ENCODE measurements at places on chromosomes 13 and 19.

- peak; percentile 61 for DNase-seq
These were observed 337 bp upstream of the FXYD7 start for GRCh38 chr19:35142606-35143230.

GRCh38 chr13:48265217-48265815 is 32.3 kb downstream of the ITM2B start:
- DNase-seq, result no peak

- no peak for DNase-seq
These were observed 108.8 kb downstream of the KLF12 start for GRCh38 chr13:74025369-74025768.

GRCh38 chr19:53900191-53900860 is 8.8 kb upstream of the CACNG7 start:
- DNase-seq, result no peak

- DNase-seq, result no peak
These were observed 588 bp upstream of the DPY19L3 start for GRCh38 chr19:32404933-32405430.

GRCh38 chr19:16224293-16225045 is 26.8 kb downstream of the AP1M1 start:
- DNase-seq, result no peak

DNA sequence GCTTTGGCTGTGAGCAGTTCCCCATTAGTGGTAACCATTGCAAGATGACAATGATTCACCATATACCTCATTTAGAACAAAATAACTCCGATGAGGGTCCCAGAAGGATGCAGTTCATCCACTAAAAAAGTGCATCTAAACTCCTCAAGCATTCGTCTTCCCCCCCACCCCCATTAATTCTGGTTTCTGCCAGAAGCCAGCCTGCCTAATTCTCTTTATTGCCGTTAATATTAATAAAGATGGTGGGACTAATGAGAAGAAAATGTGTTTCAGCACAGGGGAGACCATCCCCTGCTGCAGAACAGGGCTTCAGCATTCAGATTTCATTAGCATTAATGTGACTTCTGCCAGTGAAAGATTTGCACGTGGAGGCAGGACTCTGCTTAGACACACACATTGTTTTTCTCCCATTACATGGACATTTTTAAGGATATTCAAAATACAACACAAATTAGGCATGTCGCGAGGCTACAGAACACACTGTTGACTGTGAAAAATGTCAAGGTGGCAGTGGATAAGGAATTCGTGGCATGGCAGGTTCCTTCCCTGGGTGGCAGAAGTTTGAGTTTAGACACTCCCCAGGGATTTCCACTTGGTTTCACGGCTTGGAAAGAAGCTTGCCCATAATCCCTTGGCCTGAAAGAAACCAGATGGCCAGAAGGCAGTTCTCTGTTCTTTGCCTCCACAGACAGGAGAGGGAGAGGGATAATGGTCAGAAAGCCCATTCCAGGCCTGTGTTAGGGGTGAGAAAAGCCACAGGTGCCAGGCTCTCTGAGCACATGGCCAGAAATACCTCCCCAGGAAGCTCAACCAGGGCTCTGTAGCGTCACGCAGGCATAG is 236.5 kb downstream of the FOXO1 start:
- DNase-seq, result no peak

- no peak for DNase-seq
These were observed 518 bp upstream of the PLPP2 start for GRCh38 chr19:291561-292280.

DNA sequence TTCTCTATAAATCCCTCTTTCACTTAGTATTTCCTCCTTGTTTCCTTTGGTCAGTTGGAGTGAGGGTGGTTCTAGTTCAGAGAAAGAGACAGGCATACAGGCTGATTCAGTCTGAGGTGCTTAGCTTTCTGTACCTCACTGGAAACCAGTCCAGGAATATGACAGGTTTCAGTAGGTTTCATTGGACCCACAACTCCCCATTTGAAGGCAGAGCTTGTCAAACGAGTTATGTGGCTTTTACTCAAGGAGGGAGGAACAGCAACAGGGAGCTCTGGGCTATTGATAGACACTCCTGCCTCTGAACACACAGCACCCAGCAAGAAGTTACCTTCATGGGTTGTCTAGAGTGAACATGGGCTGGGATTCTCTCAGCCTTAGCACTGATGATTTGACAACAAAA is 14.5 kb downstream of the ACTN4 start:
- no peak for DNase-seq

- DNase-seq, result no peak
These were observed at the start of gene CYP2S1 for GRCh38 chr19:41192574-41193429. CYP2S1 (plus strand) TSS chr19:41193219; CDS start chr19:41193265, 46 bp downstream.

DNA sequence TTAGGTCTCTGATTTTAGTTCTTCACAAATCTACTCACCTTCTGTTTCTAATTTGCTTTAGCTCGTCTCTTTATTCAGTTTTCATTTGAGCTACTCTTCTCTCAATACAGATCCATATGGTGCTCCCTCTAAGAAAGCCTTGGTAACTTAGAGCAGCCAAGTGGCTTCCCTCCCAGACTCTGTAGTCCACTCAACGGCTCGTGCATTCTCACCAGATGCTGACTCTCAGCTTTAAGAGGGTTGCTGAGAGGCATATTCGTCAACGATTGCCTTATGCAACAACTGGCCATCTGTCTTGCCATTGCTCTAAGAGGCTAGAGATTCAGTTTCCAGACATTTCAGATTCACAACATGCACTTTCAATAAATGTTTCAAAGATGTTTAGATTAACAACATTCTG is 785.8 kb upstream of the SLC10A2 start:
- no peak for DNase-seq
